Activated naive CD4-positive, alpha-beta T cell treated with anti-CD3 and anti-CD28 coated beads for 36 hours (primary cell): ENCODE measurements at places on chromosomes 4 and X. TPM values are rescaled to one million over a fixed set of nuclear protein-coding genes. Genes with fewer than 3 reads are reported as not detected.
A peak's percentile ranks its signal among the peaks of the same experiment; 100 is the strongest.

DNA sequence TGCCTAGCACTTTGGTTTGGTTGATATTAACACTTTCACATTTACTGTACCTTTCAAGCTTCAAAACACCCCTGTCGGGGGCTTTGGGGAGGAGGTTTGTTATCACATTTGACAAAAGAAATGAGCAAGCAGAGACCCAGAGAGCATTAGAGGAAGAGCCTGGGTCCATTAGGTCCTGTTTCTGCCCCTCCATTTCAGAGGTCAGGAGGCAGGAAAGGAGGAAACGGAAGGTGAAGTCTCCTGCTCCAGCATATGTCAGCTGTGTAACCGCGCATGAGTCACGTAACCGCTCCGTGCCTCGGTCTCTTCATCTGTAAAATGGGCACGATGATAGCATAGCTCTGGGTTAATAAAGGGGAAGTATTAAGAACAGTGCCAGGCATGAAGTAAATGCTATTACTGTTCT is 201.9 kb upstream of the BCOR start:
- H3K27me3 ChIP-seq, result no peaks in the 10 kb centered on the region
- no peak overlapping the region for H3K27ac ChIP-seq
- DNase-seq, result no peak

DNA sequence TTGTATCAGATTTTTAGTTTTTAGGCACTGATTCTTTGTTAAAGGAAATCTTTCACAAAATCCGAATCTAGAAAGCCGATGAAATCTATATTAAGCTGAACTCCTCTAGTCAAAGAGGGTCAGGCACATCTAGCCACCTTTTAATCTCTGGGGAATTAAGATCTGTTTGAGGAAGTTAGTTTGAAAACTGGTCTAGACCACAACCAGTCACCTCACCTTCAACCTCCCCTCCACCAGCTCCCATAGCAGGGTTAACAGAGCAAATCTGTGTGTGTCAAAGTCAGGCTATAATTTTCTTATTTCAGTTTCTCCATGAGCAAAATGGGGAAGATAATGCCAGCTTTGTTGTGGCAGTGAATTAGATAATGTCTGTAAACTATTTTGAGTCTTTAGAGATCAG is 110.0 kb upstream of the IGFBP7 start:
- no peaks in the 10 kb centered on the region for H3K36me3 ChIP-seq
- DNase-seq, result no peak
- no peak overlapping the region for H3K4me3 ChIP-seq
- H3K27ac ChIP-seq, result no peak overlapping the region

Gene ERCC6L
- total RNA-seq, result 9.5 TPM

- H3K36me3 ChIP-seq, result no peaks in the 10 kb centered on the region
- H3K4me1 ChIP-seq, result peaks cover 3% of the 10 kb centered on the region
- DNase-seq, result peak; percentile 33
- no peaks in the 10 kb centered on the region for H3K27me3 ChIP-seq
- no peak overlapping the region for H3K27ac ChIP-seq
- H3K4me3 ChIP-seq, result no peak overlapping the region
Measured at GRCh38 chrX:132292793-132293192, 73.5 kb upstream of the RAP2C start.

DNA sequence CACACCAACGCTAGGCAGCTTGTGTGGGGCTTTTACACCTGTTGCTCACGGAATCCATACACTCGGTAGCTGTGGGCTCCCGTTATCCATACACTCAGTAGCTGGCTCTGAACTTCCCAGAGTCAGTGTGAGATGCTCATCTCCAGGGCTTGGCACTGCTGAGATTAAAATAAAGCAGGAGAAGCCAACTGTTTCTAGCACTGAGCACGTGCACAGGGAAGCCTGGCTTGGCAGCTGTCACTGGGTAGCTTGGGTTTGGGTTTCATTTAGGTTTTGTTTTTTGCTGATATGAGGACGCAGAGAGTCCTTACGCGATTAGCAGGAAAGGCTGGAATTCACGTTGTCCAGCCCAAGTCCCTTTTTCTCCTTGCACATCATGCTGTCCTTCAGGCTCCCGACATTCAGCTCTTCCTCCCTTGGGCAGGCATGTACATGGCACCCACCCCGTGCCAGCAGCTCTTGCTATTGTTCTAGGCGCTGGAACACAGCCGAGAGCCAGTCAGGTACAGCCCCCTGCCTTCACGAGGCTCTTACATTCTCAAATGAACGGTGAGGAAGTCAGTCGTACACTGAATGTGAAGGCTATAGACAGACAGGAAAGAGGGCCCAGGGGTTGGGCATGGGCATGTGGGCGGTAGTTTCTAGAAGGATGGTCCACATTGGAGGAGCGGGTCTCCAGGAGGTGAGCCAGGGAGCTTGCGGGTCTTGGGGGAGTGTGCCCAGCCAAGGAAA is 25.9 kb downstream of the NSG1 start:
- peaks cover 14% of the 10 kb centered on the region for H3K36me3 ChIP-seq
- no peak overlapping the region for H3K27ac ChIP-seq
- no peaks in the 10 kb centered on the region for H3K27me3 ChIP-seq
- H3K4me3 ChIP-seq, result no peak overlapping the region

DNA sequence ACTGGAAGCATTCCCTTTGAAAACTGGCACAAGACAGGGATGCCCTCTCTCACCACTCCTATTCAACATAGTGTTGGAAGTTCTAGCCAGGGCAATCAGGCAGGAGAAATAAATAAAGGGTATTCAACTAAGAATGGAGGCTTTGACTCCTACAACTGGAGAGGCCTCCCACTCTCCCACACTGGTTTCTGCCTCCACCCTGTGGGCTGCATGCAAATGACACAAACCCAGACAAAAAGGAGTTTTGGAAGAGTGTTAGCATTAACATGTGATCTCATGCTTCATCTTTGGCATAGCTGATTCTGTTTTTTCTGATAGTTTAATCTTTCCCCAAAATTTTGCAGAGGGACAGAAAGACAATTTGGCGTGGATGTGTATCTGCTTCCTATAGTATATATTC is 80.8 kb upstream of the IQCM start:
- no peaks in the 10 kb centered on the region for H3K27me3 ChIP-seq
- no peaks in the 10 kb centered on the region for H3K4me1 ChIP-seq
- no peak overlapping the region for H3K4me3 ChIP-seq
- DNase-seq, result no peak
- no peaks in the 10 kb centered on the region for H3K36me3 ChIP-seq

DNA sequence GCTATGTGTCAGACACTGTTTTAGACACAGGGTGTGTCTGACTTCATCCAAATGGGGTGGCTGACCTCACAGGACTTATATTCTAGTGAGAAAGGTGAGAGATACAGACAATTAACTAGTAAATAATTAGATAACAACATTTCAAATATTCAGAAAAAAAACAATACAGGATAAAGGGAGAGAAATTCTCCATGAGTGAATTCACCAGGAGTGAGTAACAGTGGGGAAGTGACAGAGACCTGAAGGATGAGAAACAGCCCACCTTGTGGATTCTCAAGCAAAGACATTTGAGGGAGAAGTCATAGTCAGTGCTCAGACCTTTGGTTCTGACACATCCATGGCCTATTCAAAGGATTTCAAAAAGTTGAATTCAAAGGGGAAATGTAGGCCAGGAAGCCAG is 627.9 kb downstream of the IQCM start:
- H3K27me3 ChIP-seq, result peaks cover 2% of the 10 kb centered on the region
- no peaks in the 10 kb centered on the region for H3K4me1 ChIP-seq
- H3K27ac ChIP-seq, result no peak overlapping the region
- no peaks in the 10 kb centered on the region for H3K36me3 ChIP-seq
- H3K4me3 ChIP-seq, result no peak overlapping the region
- DNase-seq, result no peak

DNA sequence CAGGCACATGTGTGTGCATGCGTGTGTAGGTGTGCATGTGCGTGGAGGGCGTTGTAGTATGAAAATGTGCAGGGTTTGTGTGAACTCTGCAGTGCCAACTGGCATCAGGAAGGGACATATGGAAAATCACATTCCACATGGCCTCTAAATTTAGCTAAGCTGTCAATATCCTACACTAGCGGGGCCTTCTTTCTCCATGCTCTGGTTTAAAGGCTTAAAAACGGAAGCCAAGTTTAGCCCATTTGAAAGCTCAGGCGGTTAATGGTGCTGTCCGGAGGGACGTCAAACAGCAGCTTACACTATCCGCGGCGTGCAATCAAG is 144.1 kb upstream of the NOCT start:
- H3K27ac ChIP-seq, result no peak overlapping the region
- no peaks in the 10 kb centered on the region for H3K4me1 ChIP-seq
- H3K27me3 ChIP-seq, result peaks cover 9% of the 10 kb centered on the region
- H3K4me3 ChIP-seq, result no peak overlapping the region
- DNase-seq, result no peak

DNA sequence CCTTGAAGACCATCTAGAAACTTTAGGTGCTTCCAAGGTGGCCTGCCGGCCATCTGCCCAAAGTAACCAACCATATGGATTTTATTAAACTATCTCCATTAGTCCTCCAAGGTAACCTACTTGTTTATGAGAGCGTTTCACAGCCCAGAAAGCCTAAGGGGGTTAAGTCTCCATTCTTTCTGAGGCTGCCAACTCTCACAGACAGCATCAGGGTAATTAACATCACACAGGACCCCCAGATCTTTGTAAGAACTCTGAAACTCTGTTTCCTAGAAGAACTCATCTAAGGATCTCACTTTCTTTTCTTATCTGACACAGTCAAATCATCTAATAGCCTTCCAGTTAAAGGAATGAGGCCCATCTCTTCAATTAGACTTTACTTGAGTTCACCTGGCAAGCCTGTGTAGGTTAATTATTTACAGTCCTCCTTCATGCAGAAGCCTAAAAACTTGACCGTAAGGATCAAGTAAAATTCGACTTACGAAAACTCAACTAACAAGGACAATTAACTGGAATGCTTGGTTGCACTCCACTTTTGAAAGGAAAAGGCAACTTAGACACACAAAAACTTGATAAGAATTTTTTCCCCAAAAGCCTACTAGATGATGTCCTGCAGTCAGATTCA is 252.5 kb downstream of the GRIA3 start:
- DNase-seq, result no peak
- no peak overlapping the region for H3K4me3 ChIP-seq
- no peaks in the 10 kb centered on the region for H3K4me1 ChIP-seq
- H3K27me3 ChIP-seq, result no peaks in the 10 kb centered on the region
- no peak overlapping the region for H3K27ac ChIP-seq

Gene CEP135
- total RNA-seq, result 18.6 TPM

Gene ACE2
- not detected for total RNA-seq
